ENCODE measurements at places on chromosomes 11 and 22.

- DNase-seq: no peak
Observed at GRCh38 chr11:115193914-115194801, 310.1 kb downstream of the CADM1 start.

DNA sequence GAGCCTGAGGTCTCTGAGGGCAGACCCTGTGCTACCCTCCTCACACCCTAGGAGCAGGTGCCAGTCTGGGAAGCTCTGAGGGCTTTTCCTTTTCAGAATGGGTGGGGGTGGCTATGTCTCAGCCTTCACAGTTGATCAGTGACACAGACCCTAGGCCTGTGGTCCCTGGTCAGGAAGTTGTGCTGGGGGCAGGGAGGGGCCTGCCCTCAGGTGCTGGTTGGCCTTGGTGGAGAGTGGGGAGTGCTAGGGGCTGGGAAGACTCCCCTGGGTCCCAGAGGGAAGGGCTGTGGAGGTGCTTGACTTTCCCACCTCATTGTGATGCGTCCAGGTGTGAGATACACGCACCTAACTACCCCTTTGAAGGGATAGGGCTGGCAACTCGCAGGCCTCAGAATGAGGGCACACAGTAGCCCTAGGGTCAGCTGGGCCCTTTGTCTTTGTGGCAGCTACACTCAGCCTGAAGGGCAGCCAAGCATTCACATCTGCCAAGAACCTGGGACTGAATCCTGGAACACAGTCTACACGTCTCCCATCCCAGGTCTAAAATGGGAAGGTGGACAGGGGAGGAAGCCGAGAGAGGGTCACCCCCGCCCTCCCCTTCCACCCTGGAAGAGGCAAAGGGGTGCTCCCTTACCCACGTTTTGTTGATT is 31.2 kb upstream of the ATXN10 start:
- DNase-seq: no peak

GRCh38 chr11:94401773-94402265 is 600 bp upstream of the GPR83 start:
- DNase-seq: no peak

GRCh38 chr11:2458321-2458720 is 13.5 kb downstream of the KCNQ1 start:
- DNase-seq: no peak

- no peak for DNase-seq
Observed at GRCh38 chr11:2732940-2733628, 33.3 kb upstream of the KCNQ1OT1 start.

DNA sequence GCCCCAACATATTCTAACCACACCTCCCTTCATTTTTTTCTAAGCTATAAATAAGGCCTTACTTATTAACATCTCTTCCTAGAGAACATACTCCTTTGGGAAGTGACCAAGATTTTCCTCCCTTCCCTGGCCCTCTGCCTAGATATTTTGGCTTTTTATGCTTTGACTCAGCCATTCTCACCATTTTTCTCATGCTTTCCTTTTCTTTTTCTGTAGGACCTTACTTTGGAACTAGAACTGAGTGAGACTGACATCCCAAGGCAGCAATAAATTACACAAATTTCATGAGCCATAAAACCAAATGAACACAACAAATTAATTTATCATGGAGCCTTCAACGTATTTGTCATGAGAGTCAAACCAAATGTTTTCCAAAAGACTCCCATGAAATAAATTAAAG is 142.7 kb upstream of the CTSC start:
- peak; percentile 97 for DNase-seq

DNA sequence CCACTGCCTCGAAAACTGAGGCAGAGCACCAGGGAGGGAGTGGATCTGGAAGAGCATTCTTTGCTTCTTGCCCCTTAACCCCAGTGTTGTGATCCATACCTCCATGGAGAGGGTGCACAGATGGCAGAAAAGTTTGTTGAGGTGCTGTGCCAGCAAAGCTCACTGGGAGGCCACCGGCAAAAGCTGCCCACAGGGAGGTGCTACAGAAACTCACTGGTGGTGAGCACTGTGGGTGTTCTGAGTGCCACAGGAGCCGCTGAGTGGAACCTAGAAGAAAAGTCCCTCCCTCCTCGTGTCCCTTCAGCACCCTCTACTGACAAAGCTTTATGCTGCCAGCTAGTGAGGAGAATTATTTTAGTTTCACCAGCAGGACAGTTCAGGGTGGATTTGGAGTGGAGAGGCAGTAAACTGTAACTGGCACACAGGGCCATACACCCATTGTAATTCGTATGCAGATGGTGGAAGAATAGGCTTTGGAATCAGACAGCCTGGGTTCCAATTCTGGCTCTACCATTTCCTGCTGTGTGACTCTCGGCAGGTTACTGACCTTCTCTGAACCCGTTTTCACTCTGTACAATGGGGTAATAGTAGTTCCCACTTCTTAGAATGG is 84.6 kb downstream of the SWAP70 start:
- DNase-seq: peak; percentile 89

GRCh38 chr11:91078221-91078620 is 855.4 kb upstream of the CHORDC1 start:
- no peak for DNase-seq

- DNase-seq: no peak
Observed at GRCh38 chr22:20463324-20464095, 25.9 kb upstream of the SCARF2 start.

- no peak for DNase-seq
Observed at GRCh38 chr11:114909866-114910265, 231.5 kb downstream of the NXPE2 start.

GRCh38 chr11:2752204-2752770 is 52.5 kb upstream of the KCNQ1OT1 start:
- DNase-seq: peak; percentile 30

DNA sequence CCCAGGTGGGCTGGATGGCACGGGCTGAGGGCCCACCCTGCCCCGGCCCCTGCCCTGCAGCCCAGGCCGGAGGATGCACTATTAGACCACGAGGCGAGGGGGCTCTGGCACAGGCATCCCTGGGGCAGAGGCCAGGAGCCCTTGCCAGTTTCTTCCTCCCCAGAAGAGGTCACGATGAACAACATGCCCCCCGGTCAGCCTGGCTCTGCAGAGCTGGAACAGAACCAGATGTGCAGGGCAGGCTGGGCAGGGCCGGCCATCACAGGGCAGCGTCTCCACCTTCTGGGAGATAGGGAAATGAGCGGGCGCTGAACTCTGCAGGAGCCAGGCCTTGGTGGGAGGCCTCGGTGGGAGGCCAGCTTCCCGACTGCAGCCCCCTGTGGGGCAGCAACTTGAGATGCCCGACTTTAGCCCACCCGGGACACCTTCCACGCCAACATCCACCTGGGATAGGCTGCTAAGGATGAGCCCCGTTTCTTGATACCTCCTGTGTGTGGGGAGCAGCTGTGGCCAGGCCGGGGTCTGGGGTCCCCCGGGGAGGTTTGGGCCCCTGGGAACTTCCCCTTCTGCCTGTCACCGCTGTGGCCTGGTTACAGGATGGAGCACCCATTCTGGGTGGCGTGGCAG is 21.8 kb upstream of the GNB1L start:
- DNase-seq: no peak

DNA sequence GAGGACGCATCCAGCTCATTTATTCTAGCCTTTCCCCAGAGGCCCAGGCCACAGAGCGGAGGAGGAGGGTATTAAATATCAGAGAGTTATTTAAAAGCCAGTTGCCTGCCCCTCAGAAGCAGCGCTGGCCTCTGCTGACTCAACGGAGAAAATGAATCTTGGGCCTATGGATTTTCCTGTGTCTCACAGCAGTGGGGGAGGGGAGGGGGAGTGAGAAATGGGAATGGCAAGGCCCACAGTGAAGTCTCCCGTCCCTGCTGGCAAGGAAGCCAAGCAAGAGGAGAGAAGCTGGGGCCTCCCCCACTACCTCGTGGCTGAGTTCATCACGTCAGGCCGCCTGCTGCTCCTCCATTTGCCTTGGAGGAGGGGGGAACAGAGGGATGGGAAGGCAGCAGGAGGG is 4.5 kb upstream of the TPBGL start:
- DNase-seq: peak; percentile 12

- DNase-seq: no peak
Observed at GRCh38 chr11:46315783-46316563, 31.3 kb upstream of the DGKZ start.
